ENCODE measurements at places on chromosomes 16 and 17. TPM values are rescaled to one million over a fixed set of nuclear protein-coding genes. Genes with fewer than 3 reads are reported as not detected.

RNF157 gene
- total RNA-seq = 2.8 TPM

ATXN7L3 gene
- total RNA-seq = 42.1 TPM

NUDT21 gene
- total RNA-seq = 86.0 TPM

SEZ6 gene
- not detected for total RNA-seq

NHLRC4 gene
- total RNA-seq = 0.11 TPM

SPATA32 gene
- 0.11 TPM for total RNA-seq

ABCC3 gene
- total RNA-seq = 7.6 TPM

CDRT15 gene
- total RNA-seq = not detected

TPSG1 gene
- total RNA-seq = not detected

TBC1D3K gene
- total RNA-seq = not detected

SRCAP gene
- 10.3 TPM for total RNA-seq

GEMIN4 gene
- total RNA-seq = 23.0 TPM

TBC1D26 gene
- total RNA-seq = not detected

TTLL6 gene
- total RNA-seq = not detected

GRAPL gene
- not detected for total RNA-seq

SMIM22 gene
- not detected for total RNA-seq

AOC3 gene
- total RNA-seq = 0.17 TPM

WNT9B gene
- not detected for total RNA-seq

RIPOR1 gene
- total RNA-seq = 24.4 TPM

CLEC18A gene
- total RNA-seq = 0.17 TPM

HOXB3 gene
- total RNA-seq = 12.1 TPM

PGAP3 gene
- 14.0 TPM for total RNA-seq

DUS1L gene
- total RNA-seq = 75.8 TPM

SLFN5 gene
- 38.5 TPM for total RNA-seq

KRT39 gene
- not detected for total RNA-seq

CXCL16 gene
- total RNA-seq = 0.58 TPM

SOX15 gene
- 2.0 TPM for total RNA-seq

MTMR4 gene
- 56.2 TPM for total RNA-seq

FGF11 gene
- total RNA-seq = 23.8 TPM

DDX52 gene
- 24.1 TPM for total RNA-seq

MPP2 gene
- 11.3 TPM for total RNA-seq

GNG13 gene
- not detected for total RNA-seq

TMEM235 gene
- not detected for total RNA-seq

MVD gene
- total RNA-seq = 37.8 TPM

KRTAP2-1 gene
- not detected for total RNA-seq

KRTAP3-2 gene
- not detected for total RNA-seq

NPW gene
- 1.3 TPM for total RNA-seq

ITGA3 gene
- 382 TPM for total RNA-seq

NT5M gene
- 4.5 TPM for total RNA-seq

ZG16B gene
- total RNA-seq = not detected

KCNH4 gene
- not detected for total RNA-seq

All from LHCN-M2 (cell line).